ENCODE measurements at places on chromosomes 1 and 21.

- no peak for DNase-seq
Measured at GRCh38 chr1:209116705-209117104, 466.8 kb upstream of the CAMK1G start.

DNA sequence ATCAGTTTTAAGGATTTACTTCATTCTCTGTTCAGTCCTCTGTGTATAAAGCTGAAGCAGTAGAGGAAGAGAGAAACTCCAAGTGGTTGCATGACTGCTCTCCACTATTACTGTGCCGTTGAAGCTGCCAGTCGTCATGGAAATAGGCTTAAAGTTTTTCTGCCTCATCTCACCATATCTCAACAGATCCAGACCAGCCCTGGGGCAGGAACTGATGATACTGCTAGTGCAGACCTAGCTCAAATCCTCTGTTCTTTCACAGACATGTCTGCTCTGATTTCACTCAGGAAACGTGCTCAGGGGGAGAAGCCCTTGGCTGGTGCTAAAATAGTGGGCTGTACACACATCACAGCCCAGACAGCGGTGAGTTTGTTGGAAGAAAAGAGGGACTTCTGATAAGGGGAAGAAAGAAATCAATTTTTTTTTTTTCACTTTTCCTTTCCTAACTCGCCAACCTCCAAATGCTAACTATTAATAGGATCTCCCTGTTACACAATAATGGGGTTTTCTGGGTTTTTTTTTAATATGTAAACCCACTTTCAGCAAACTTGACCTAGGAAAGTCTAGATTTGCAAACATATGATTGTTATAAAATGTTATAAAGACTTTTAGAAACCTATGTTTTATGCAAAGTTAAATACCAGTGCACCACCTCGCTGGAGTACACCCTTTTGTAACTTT is 22.2 kb upstream of the STRIP1 start:
- no peak for DNase-seq

GRCh38 chr1:241844593-241844992 is 3.4 kb upstream of the EXO1 start:
- DNase-seq, result no peak

DNA sequence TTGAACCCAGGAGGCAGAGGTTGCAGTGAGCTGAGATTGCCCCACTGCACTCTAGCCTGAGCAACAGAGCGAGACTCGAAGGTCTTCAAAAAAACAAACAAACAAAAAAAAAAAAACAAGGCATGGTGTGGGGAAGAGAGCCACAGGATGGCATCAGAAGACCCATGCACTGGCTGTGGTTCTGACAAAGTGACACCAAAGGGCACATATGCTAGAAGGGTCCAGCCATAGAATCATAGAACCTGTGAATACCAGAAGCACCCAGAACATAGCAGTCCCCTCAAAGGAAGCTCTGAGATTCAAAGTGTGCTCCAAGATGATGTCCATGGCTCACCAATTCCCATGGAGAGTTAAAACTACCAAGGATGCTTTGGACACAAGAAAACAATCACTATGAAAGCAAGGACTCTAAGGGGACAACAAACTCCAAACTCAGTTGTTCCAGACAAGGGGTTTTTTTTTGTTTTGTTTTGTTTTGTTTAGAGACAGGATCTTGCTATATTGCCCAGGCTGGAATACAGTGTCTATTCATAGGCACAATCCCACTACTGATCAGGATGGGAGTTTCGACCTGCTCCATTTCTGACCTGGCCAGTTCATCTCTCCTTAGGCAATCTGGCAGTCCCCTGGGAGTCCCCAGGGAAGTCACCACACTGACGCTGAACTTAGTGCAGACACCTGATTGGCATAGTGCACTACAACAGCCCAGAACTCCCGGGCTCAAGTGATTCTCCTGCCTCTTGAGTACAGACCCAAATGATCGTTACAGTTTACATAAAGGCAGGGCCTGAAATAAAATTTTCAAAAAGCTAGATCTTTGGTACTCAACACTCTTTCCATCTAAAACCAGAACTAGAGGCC is 56.4 kb downstream of the TGFBR3 start:
- no peak for DNase-seq

GRCh38 chr21:15774590-15774989 is 44.8 kb downstream of the USP25 start:
- DNase-seq, result no peak

- DNase-seq, result no peak
Measured at GRCh38 chr1:202306535-202307345, 35.0 kb downstream of the UBE2T start.

DNA sequence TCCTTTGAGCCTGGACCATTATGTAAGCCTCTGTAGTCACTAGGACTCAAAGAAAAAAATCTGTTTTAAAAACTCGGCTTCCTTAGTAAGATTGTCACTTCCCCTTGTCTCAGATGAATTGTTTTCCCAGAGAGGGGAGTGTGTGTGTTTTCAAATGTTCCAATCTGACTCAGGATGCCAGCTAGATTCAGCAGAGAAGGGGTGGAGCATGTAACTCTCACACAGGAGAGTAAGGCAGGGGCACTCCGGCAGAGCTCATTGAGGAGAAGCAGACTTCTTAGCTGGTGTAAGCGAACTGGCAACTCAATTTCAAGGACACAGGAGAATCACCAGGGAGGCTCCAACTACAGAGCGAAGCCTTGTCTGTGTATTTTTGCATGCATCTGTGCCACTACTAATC is 623.2 kb downstream of the LMO4 start:
- no peak for DNase-seq

DNA sequence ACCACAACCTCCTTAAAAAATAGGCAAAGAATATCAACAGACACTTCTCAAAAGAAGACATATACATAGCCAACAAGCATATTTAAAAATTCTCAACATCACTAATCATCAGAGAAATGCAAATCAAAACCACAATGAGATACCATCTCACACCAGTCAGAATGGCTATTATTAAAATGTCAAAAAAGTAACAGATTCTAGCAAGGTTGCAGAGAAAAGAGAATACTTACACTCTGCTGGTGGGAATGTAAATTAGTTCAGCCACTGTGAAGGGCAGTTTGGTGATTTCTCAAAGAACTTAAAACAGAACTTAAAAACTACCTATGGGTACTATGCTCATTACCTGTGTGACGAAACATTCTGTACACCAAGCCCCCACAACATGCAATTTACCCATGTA is 20.7 kb downstream of the CD1B start:
- DNase-seq, result no peak

DNA sequence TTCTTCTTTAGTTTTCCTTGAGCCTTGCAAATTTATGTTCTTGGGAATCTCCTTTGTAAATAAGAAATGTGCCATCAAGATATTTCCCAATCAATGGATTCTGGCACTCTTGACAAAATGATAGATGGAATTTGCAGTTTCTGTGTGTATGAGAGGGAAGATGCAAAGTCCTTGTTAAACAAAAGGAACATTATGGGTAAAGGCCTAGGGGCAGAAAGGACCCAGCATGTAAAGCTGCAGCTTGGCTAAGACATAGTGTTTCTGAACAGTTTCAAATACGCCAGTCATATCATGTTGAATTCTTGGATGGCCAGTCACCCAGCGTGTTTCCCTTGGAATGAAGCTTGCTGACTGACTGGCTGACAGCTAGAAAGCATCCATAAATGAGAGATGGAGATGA is 210.8 kb downstream of the NFIA start:
- no peak for DNase-seq

DNA sequence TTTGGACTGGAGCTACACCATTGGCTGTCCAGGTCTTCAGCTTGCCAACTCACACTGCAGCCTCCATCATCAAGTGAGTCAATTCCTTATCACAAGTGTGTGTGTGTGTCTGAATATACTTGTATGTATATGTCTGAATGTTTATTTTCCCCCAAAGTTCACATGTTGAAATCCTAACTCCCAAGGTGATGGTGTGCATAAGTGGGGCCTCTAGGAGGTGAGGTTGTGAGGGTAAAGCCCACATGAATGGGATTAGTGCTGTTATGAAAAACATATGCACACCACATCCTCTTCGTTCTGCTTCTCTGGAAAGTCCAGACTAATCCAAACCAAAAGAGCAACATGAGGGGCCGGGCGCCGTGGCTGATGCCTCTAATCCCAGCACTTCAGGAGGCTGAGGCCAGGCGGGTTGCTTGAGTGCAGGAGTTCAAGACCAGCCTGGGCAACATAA is 48.7 kb upstream of the LBR start:
- DNase-seq, result no peak

GRCh38 chr1:224448453-224449017 is 13.9 kb upstream of the WDR26 start:
- DNase-seq, result no peak

GRCh38 chr21:31191553-31191952 is 152.5 kb downstream of the TIAM1 start:
- DNase-seq, result no peak

DNA sequence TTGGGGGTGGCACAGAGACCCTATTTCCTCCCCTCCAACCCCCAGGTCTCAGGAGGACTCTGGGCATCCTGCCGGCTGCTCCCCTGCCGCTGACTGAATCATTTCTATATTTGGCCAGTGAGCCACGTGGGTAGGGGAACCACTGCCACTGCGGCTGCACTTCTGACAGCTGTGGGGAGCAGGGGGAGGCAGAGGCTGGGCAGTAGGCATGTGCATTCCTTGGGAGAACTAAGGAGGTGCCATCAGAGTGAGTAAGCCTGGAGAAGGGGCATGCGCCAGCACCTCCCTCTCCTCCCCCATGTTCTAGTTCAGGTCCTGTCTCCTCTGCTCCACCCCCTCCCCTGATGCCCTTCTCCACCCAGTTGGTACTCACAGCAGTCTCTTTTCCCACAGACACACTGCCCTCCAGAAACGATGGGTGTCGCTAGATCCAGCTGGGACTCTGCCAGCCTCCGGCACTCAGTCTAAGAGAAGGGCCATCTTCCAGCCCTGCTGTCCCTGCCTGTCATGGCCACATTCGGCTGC is 12.0 kb downstream of the PPFIA4 start:
- DNase-seq, result no peak

DNA sequence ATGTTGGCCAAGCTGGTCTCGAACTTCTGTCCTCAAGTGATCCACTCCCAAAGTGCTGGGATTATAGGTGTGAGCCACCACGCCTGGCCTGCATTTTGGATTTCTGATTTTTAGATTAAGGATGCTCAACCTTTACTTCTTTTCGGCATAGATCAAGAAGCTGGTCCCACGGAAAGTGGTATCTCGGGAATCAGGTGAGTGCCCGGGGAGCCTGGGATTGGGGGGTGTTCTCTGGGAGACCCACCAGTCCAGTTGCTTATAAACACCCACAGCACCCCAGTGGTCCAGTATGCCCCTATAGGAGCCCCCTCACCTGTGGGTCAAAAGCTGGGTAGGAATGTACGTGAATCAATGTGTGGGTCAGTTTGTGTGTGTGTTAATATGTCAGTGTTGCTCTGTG is 3.2 kb downstream of the SH3D21 start:
- DNase-seq, result no peak

DNA sequence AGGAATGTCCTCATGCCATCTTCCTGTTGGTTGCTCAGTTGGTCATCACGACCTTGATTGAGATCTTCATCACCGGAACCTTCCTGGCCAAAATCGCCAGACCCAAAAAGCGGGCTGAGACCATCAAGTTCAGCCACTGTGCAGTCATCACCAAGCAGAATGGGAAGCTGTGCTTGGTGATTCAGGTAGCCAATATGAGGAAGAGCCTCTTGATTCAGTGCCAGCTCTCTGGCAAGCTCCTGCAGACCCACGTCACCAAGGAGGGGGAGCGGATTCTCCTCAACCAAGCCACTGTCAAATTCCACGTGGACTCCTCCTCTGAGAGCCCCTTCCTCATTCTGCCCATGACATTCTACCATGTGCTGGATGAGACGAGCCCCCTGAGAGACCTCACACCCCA is 42.9 kb downstream of the KCNJ15 start:
- no peak for DNase-seq

GRCh38 chr1:226575739-226576378 is 27.3 kb downstream of the STUM start:
- DNase-seq, result no peak

- DNase-seq, result no peak
Measured at GRCh38 chr1:203354246-203354645, 3.3 kb upstream of the FMOD start.

- DNase-seq, result peak; percentile 51
Measured at GRCh38 chr1:156146020-156146768, 7.2 kb upstream of the SEMA4A start.

DNA sequence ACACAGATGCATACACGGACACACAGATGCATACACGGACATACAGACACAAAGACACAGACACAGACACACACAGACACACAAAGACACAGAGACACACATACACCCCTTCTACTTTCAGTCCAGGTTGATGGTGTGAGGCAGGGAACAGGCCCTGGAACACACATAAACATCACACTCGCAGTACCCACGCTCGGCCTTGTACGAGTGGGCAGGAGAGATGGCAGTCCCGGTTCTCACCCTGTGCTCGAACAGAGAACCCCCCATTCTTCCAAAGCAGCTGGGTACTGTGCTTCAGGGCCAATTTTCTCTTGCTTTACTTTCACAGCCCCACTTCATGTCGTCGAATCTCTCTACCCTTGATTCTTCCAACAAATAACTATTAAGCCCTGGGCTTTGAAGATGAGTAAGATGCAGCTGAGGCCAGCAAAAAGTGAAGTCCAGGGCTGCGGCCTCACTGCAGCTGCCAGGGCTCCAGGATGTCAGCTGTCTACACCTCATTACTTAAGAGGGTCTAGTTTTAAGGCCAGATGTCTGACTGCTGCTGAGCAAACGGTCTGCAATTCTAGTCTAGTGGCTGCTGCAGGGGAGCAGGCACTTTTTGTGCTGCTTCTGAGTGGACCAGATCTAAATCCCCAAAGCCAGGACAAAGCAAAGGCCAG is 90.1 kb downstream of the PGBD5 start:
- DNase-seq, result no peak

GRCh38 chr1:97767381-97767780 is 153.5 kb downstream of the DPYD start:
- no peak for DNase-seq

DNA sequence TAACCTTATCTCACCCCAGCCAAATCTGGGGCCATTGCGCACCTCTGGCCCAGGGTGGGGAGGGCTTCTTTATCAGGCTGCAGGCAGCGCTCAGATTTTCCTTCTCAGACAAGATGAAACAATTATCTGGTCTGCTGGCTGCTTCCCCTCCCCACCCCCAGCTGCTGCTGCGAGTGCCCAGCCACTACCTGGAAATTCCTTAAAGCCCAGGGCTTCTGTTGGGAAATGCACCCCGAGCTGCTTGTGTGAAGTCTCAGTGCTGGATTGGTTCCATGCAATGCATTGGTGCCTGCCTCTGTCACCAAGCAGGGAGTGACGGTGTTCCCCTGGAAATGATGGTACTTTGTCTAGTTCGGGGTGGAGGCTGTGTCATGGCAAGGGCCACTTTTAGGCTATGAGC is 18.5 kb upstream of the ACTL8 start:
- DNase-seq, result no peak

GRCh38 chr1:199009447-199009846 is 370.6 kb downstream of the PTPRC start:
- no peak for DNase-seq

- DNase-seq, result no peak
Measured at GRCh38 chr1:76287917-76288316, 213.4 kb downstream of the ST6GALNAC3 start.

- no peak for DNase-seq
Measured at GRCh38 chr1:115713906-115714305, 54.6 kb downstream of the CASQ2 start.

All from NCI-H2171 (cell line).